ENCODE measurements at places on chromosomes 12 and 14.

DNA sequence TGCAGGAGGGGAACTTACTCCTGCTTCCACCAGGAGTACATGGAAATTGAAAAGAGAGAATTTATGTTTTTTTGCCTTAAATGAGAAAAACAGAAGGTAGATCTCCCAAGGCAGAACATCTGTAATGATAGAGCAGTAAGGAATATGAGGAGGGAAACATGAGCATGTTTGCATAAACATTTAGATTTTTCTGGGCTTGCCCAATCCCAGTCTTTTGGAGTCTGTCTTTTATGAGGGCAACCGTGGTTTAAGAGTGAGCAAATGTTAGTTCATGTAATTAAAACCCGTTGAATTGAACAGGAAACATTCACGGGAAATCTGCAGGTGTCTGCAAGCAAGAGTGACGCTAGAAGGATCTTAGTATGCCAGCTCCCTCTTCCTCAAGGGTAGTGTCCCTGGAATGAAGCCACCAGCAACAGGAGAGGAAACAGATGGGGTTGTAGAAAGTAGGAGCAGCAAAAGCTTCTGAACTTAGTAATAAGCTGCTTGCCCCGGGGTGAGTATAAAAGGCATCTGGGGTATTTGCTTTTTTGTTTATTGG, 79.3 kb downstream of the ARF6 start:
- peak; percentile 79 for DNase-seq

DNA sequence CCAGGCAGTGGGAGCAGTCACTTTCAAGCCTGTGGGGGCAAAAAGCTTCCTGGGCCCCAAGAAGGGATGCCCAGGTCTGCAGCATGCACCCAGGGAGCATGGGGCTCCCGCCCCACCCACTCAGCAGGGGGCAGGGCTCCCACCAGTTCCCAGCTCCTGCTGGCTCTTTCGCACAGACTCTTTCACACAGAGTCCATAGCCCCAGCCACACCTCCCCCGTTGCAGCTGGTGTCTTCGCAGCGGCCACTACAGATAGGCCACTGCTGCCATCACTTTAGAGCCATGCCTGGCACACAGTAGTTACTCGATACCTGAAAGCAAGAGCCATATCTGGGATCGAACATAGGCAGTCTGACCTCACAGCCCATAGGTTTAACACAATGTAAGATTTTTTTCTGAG, 98.2 kb downstream of the NUAK1 start:
- no peak for DNase-seq

DNA sequence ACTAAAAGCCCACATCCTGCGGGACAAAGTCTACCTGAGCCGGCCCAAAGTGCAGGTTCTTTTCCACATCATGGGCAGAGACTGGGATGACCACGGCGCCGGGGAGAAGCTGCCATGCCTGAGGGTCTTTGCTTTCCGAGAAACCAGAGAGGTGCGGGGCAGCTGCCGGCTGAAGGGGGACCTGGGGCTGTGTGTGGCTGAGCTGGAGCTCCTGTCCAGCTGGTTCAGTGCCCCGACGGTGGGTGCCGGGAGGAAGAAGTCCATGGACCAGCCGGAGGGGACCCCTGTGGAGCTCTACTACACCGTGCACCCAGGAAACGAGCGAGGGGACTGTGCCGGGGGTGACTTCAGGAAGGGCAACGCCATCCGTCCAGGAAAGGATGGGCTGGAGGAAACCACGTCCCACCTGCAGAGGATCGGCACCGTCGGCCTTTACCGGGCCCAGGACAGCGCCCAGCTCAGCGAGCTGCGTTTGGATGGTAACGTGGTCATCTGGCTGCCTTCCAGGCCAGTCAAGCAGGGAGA, 148.1 kb downstream of the TMEM132C start:
- no peak for DNase-seq

DNA sequence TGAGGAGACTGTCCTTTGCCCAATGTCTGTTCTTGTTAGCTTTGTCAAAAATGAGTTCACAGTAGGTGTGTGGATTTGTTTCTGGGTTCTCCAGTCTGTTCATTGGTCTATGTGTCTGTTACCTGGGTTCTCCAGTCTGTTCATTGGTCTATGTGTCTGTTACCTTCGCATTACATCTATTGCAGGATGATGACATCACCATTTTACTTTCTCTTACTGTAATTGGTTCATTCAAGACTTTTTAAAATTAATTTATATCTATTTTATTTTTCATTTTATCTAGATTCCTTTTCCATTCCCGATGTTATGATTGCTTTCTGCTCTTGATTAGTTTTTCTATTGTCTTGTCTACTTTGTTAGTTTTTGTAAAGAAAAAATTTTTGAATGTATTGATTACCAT, 615.5 kb downstream of the SOX5 start:
- no peak for DNase-seq

DNA sequence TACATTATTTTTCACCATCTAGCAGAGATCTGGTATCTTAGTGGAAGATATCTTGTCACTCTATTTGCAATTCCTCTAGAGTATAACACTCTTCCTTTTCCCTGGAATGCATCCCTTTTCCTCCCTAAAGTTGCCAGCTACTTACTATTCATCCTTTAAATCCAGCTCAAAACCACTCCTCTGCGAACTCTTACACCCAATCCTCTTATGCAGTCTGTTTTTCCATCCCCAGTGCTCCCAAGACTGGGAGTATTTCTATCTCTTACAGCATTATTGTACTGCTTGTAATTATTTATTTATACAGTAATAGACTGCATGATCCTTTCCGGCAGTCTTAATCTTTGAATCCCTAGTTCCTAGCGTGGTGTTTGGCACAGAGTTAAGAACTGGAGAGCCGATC, 2.9 kb upstream of the SRGAP1 start:
- no peak for DNase-seq
